Kidney epithelial cell (primary cell): ENCODE measurements at places on chromosomes 5 and 9.
A peak's percentile ranks its signal among the peaks of the same experiment; 100 is the strongest.

- no peak for DNase-seq
Observed at GRCh38 chr5:131229623-131230022, 34.2 kb upstream of the CDC42SE2 start.

GRCh38 chr5:41420492-41421067 is 89.8 kb downstream of the PLCXD3 start:
- no peak for DNase-seq

- no peak for DNase-seq
Observed at GRCh38 chr5:157463621-157464518, 3.9 kb downstream of the NIPAL4 start.

- DNase-seq: no peak
Observed at GRCh38 chr9:126147186-126147935, 179.3 kb upstream of the MVB12B start.

DNA sequence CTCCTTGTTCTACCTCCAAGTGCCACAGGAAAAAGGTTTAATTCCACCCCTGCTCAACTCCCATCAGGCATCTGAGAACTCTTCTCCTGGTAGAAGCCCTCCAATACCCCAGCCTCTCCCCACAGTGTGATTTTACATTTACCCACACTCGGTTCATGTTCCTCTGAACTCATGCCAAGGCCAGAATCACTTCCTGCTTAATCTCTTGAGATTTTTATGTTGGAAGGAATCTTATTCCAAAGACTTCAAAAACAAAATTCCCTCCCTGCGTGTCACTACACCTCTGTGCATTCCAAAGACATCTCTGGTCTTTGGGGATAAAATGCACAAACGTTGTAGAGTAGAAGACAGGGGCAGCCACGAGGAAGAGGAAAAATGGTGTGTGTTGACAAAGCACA is 186.8 kb downstream of the ACTL7B start:
- no peak for DNase-seq

DNA sequence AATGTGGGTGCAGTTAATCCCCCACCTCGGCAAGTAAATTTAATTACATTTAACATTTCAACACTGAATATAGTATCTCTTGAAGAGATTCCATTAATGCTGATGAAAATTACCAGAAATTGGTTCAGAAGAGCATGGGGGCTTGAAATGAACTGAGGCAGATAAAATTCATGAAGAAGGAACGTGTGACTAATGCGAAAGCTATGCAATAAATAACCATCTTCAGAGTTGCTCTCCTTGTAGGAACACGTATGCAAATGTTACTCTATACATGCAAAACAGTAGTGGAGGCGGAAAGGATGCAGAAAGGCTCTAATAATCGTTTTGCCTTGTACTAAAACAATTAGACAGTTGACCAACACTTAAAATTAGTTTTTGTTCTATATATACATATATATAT is 320.2 kb downstream of the CTNND2 start:
- DNase-seq: no peak

- no peak for DNase-seq
Observed at GRCh38 chr9:14445946-14446345, 132.0 kb upstream of the NFIB start.

- no peak for DNase-seq
Observed at GRCh38 chr9:116345817-116346216, 192.2 kb downstream of the PAPPA start.

GRCh38 chr9:109996936-109997580 is 210.9 kb downstream of the C9orf152 start:
- DNase-seq: no peak

DNA sequence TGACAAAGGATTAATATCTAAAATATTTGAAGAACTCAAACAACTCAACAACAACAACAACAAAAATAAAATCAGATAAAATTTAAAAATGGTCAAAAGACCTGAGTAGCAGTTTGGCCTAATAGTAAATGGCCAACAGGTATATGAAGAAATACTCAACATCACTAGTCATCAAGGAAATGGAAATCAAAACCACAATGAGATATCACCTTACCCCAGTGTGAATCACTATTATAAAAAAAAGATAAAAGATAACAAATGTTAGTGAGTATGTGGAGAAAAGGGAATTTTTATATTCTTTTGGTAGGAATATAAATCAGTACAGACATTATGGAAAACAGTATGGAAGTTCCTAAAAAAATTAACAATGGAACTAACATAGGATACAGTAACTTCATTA is 247.9 kb upstream of the TRPC7 start:
- DNase-seq: no peak

GRCh38 chr5:143447983-143448382 is 44.5 kb upstream of the NR3C1 start:
- DNase-seq: no peak

DNA sequence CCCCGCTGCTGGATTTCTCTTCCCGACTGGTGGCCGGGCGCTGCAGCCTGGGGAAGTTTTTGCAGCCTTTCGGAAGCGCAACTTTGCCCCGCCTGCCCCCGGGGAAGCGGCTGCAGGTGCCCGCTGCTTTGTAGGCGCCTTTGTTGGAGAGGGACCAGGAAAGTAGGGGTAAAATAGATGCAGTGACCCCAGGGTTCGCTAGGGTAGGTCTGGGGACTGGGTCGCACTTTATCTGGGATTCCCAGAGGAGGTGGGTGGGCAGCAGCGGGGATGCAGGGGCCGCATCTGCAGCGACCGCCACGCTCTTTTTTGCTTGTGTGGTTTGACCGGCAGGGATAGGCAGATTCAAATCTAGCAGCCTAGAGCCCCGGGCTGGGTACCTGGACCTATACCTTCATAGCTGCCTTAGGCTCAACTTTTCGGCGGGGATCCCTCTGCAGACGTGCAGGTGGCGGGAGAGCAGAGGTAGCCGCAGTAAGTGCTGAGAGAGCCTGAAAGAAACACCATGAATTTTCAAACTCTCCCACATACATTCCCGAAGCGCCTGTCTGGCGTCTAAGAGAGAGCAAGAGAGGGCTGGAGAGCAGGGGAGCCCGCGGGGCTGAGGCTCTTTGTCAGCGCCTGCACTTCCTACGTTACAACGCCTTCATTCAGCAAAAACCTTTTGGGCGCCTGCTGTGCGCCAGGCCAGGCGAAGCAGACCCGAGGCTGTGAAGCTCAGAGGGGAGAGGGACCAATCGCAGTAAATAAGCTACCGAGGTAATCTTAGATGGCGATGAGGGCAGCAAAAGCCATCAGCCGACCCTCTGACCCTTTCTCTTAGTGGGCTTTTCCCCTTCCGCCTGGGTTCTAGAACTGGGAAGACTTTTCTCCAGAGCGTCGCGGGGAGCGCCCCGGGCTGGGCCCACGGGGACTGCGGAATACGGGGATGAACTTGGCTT is 642 bp downstream of the SV2C start:
- no peak for DNase-seq

- peak; percentile 34 for DNase-seq
Observed at GRCh38 chr5:156147944-156148285, 179.0 kb upstream of the SGCD start.

DNA sequence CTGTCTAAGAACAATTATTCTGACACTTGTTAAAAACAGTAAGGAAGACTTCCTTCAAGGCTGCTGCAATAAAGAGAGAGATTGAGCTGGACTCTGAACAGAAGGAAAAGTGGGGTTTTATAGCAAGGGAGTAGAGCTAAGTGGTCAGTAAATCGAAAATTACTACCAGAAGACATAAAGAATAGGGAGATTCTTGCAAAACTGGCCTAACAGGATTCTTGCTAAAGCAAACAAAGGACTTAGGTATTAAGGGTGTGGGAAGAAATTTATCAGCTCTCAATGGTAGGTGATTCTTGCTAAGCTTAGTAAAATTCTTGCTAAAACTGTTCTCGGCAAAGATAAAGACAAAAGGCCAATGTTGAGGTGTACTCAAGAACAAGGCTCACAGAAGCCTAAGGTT is 300.5 kb downstream of the SLCO4C1 start:
- no peak for DNase-seq

DNA sequence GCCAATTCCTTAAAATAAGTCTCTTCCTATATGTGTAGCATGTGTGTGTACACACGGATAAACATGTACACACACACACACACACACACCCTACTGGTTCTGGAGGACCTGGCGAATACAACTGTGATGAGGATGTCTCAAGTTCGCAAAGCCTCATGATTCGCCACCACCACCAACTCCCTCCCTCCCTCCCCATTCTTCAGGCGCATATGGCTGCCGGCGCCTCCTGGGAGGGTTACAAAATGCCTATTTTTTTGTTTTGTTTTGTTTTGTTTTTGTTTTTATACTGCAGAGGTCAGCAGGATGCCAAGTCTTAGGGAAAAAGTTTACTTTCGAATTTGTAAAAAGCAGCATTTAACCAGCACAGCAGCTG is 88.0 kb downstream of the DAP start:
- no peak for DNase-seq

GRCh38 chr5:14463629-14464028 is 118.0 kb upstream of the OTULINL start:
- DNase-seq: no peak

- DNase-seq: no peak
Observed at GRCh38 chr9:88949961-88950340, 41.3 kb upstream of the S1PR3 start.

DNA sequence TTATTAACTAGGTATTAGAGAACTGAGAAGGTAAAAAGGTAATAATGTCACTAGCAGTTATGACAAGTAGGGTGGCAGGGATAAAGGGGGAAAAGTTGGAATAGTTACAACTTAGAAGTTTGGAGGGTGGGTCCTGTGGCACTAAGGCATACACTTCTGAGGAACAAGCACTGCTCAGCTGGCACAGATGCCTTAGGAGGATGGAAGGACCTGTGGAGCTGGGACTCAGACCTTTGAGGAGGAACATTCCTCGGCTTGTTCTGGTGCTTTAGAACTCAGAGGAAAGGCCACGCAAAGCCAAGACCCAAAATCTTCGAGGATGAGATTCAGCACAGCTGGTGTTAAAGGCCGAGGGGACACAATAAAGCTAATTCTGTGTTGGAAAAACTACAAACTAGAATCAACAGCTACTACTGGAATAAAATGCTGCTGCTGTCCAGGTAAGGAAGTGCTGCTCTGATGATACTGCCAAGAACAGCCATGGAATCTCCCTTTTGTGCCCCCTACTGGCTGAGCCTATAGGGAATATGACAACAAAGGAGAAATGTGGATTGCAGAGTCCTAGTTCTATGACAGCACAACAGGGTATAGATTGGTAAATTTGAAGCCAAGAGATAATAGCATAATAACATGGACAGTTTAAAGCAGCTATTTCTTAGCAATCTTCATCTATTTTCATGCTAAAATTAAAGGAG is 126.7 kb downstream of the SLC25A46 start:
- no peak for DNase-seq

- no peak for DNase-seq
Observed at GRCh38 chr5:136699651-136700050, 334.3 kb upstream of the TRPC7 start.

- DNase-seq: no peak
Observed at GRCh38 chr5:61479850-61480614, 148.0 kb downstream of the ZSWIM6 start.

GRCh38 chr5:10668697-10669096 is 92.3 kb downstream of the DAP start:
- no peak for DNase-seq
